Kidney epithelial cell (primary cell): ENCODE measurements at places on chromosomes 2 and 18. TPM values are rescaled to one million over a fixed set of nuclear protein-coding genes. Genes with fewer than 3 reads are reported as not detected.
A peak's percentile ranks its signal among the peaks of the same experiment; 100 is the strongest.

The VWC2L gene
- not detected in 2 replicates for total RNA-seq

The RGPD3 gene
- total RNA-seq: 0.14 and 0.46 TPM in 2 replicates

The PDE1A gene
- 0.08 and 0.41 TPM in 2 replicates for total RNA-seq

The NCKAP5 gene
- total RNA-seq: 0.33 and 0.82 TPM in 2 replicates

The SEPTIN10 gene
- total RNA-seq: 43.2 and 45.7 TPM in 2 replicates

The AGXT gene
- total RNA-seq: 0.25 TPM in 1 of 2 replicates, not detected in the other

The ALPP gene
- total RNA-seq: not detected in 2 replicates

The KCNG2 gene
- not detected in 2 replicates for total RNA-seq

The PROM2 gene
- total RNA-seq: 2.3 and 3.4 TPM in 2 replicates

The CPO gene
- not detected in 2 replicates for total RNA-seq

The IL1F10 gene
- total RNA-seq: not detected in 2 replicates

The MPP4 gene
- 0.21 TPM in 1 of 2 replicates, not detected in the other for total RNA-seq

DNA sequence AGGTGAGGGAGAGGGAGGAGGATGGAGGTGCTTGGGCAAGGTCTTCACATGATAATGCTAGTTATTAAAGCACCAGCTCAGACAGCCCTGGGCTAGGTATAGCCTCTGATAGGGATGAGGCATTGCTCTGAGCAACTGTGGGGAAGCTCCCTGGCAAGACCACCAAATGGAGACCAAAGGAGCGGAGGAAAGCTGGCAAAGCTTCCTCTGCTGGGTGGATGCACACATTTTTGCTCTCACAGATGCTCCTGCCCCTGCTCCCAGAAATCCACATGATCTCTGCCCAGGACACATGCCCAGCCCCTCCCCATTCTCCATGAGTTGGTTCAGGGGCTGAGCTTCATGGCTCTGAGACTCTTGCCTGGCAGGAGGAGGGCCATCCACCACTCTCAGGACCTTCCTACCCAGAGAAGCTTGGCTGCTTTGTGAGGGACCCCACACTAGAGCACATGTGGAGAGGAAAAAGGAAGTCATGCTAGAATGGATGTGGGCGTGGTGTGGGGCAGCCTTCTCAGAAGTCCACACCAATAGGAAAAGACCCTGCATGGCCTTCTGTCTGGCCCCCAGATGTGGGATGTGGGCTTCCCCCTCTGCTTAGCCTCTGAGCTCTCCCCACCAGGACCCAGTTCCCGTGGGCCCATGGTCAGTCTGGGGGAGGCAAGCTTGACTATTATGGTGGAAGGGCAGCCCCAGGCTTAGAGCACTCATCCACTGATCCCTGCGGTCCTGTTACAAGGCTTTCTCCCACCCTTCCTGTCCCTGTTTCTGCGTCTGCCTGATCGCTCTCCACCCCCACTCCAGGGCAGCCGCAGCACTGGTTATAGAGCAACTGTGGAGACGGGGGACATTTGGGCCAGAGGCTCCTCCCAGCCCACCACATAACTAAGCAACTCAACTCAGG is 10.5 kb upstream of the CYP26B1 start:
- no peak for DNase-seq

GRCh38 chr2:39636306-39636705 is 29.4 kb upstream of the TMEM178A start:
- DNase-seq: no peak

DNA sequence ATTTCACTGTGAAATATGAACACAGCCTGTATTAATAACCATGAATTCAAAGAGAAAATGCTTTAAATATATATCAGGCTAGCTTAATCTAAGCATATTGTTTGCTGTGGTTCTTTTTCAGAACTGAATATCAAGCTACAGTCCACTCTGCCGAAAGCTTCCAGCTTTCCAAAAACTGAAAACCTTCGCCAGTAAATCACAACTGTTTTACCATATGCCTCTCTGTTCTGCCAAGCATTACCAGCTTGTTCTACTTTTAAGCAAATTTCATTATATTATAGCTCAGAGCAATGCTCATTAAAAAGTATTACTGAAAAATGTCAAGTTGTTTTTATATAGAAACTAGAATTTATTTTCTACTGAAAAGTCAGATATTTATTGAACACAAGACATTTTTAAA is 277.4 kb downstream of the NRXN1 start:
- no peak for DNase-seq

DNA sequence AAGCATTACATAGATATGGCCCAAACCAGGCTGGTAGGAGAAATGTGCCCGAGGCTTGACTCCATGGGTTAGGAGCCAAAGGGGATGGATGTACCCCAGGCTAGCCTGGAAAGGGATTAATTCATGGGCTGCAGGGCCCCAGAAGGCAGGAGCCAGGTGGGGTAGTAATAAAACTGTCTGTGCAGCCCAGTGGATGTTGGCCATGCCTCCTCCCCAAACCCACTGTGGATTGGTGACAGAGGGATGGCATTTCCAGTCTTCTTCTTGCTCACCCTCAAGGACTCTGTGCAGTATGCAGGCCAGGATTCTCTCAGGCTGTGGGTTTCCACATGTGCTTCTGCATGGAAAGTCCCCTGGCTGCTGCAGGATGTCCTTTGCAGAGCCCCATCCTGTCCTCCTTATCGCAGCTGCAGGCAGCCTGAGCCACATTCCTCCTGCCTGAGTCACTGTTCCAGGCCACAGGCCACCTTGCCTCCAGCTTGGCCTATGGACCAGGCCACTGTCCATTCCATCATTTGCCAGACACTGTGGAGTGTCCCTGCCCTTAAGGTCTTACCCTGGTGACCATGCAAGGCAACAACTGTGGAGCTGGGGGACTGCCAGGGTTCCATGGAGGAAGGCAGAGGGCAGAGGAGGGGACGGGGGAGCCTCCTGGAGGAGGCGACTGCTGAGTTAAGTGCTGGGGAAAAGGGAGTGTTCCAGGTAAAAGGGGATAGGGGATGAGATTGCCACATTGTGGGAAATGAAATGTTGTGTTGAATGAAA is 38.9 kb downstream of the INO80C start:
- peak; percentile 72 for DNase-seq

GRCh38 chr2:109176928-109177327 is 47.9 kb downstream of the SH3RF3 start:
- no peak for DNase-seq

DNA sequence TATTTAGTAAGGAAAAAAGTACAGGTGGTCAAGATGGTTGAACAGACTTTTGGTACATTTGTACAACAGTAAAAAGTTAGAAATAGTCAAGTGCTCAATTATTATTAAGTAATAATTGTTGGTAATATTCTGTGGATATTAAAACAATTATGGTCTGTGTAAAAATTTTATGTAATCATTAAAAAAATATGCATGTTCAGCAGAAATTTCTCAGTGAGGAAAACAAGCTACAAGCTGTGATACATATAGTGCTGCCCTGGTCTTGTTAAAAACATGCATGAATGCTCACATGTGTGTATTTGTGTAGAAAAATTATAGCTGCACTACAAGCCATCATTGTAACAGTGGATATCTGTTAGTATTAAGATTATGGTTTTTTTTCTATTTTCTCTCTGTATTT is 13.0 kb downstream of the KCNH7 start:
- no peak for DNase-seq

DNA sequence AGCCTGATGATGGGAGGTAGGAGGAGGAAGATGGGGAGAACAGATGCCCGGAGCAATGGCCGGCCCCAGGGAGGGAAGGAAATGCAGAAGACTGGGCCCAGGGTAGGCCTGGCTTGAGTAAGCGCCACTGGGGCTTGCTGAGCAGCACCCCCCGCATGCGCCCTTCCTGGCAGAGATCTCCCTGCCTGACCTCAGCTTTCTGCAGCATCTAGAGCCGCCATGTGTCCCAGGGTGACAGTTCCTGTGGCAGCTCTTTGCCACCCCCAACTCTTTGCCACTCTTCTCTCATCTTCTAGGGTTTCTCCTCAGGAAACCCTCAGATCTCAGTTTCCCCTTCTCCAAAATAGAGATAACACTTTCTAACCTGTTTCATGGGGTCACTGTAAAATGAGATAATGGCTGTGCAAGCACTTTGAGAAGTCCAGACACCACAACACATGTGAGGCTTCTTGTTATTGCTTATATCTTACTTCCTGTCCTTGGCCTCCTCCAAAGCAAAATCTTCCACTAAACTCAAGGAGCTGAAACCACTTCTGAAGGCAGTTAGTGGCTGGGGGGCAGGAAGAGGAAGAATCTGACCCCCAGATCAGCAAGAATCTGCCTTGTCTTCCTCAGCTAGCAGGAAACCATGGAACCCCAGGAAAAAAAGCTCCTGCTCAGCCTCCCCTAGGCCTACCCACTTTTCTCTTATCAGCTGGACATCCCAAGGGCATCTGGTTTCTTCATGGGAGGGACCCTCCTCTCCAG is 64.9 kb downstream of the EPAS1 start:
- DNase-seq: no peak
